ENCODE measurements at places on chromosomes 1 and 21.

DNA sequence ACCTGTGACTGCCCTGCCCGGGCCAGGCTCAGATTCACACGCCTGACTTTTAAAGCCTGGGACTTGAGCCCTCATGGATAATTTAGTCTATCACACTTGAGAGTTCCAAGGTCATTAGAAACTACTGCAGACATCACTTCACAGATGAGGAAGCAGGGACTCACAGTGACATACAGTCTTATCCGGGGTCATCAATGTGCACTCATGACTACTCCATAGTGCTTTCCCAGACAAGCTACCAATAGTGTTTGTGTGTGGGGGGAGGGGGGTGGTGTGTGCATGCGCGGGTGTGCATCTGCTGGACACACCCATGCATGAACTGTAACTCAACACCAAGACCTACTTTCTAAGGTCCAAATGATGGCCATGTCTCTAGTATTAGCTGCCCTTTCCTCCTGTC lies 16.1 kb upstream of the SLC5A9 start:
- DNase-seq = no peak

DNA sequence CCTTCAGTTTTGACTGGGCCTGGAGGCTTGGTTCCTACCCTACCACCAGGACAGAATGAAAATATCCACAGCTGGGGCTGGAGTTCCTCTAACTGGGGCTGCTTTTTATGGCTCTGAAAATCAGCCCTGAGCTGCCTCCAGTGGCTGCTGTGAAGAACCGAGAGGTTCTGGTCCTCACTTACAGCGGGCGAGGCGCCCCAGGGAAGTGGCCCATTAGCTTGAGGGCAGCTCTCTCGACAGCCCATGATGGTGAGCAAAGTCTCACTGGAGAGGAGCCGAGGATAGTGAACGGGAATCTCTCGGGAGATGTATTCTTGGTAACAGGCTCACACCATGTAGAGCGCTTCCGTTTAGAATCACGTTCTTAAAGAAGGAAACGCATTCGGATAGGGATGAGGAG lies 459.7 kb downstream of the KIF26B start:
- no peak for DNase-seq

- no peak for DNase-seq
Measured at GRCh38 chr1:64093941-64094340, 109.5 kb upstream of the UBE2U start.

GRCh38 chr1:92066321-92066720 lies 8.9 kb downstream of the SETSIP start:
- DNase-seq = no peak

GRCh38 chr1:237232501-237232900 lies 190.5 kb downstream of the RYR2 start:
- DNase-seq = no peak

DNA sequence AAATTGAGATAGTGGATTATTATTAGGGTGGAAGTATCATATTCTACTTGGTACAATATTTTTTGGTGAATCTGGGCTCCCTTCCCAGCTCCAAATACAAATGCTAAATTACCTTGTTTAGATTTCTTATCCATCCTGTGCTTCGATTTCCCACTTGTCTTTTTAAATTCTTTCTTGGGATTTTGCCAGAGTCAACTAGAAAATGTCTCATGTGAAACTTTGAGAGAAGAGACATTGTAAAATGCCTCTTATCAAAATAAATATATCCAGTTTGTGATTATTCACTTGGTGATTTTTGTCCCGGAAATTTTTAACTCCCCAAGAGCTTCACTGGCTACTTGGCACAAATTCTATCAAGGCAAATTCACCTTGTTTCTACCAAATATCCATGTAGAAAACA lies 202.0 kb downstream of the FMN2 start:
- DNase-seq = no peak

GRCh38 chr1:83741348-83741747 lies 257.6 kb downstream of the TTLL7 start:
- no peak for DNase-seq

GRCh38 chr21:33377221-33377920 lies 25.8 kb upstream of the IFNGR2 start:
- DNase-seq = no peak

DNA sequence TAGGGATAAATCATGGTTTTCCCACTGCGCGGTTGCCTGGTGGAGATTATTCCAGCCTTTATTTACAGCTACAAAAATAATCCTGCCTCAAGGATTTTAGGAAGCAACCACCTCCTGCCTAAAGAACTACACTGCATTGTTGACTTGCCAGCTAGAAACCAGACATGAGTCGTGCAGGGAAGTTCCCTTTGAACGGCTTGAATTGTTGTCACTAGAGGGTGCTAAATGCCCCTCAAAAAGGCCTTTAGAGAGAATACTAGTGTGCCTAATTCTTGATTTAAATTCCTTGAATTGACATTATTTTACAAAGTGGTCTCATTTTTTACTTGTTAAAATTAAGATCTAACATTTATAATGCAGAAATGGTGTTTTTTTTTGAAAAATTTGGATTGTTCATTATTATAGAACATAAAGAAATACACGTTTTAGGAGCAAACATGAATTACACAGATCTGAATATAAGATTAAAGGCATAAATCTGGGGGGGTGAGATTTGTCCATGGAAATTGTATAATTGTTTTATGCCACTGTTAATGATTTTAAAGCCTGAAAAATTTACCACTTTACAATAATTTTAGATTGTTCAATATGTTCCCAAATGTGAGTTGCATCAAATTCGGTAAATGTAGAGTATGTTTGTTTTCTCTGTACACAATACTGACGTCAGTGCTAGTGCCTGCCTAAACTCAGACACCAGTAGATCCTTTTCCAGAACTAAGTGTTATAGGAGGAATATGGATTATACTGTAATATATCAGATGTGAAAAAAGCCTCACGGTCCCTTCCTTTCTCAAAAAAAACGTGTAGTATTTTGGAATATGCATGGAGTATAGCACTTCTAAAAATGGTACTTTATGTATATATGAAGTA lies 7.6 kb upstream of the ERG start:
- no peak for DNase-seq

- no peak for DNase-seq
Measured at GRCh38 chr1:193558491-193559028, 372.1 kb upstream of the B3GALT2 start.

DNA sequence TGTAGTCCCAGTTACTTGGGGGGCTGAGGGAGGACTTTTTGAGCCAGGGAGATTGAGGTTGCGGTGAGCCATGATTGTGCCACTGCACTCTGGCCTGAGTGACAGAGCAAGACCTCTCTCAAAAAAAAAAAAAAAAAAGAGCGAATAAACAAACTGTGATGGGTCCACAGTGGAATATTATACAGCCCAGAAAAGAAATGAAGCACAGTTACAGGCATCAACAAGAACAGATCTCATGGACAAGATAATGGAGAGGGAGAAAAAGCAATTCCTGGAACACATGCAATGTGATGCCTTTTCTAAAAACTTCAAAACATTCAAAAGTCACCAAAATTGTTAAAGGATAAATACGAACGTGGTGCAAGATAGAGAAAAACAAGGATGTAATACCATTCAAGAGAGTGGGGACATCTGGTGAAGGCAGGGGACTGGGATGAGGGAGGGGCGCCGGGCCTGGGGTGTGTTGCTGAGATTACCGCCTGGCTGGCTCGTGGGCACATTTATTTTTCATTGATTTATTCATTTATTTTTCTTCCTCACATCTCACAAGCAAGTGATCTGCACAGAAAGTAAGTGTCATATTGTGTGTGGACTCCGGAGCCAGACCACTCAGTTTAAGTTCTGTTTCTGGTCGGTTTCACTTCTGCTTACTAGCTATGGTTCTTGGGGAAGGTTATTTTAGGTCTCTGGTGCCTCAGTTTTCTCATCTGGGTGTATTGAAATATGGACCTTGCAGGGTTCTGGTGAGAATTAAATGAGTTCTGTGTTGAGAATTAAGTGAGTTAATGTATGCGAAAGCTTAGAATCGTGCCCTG lies 30.1 kb downstream of the ABCG1 start:
- no peak for DNase-seq

DNA sequence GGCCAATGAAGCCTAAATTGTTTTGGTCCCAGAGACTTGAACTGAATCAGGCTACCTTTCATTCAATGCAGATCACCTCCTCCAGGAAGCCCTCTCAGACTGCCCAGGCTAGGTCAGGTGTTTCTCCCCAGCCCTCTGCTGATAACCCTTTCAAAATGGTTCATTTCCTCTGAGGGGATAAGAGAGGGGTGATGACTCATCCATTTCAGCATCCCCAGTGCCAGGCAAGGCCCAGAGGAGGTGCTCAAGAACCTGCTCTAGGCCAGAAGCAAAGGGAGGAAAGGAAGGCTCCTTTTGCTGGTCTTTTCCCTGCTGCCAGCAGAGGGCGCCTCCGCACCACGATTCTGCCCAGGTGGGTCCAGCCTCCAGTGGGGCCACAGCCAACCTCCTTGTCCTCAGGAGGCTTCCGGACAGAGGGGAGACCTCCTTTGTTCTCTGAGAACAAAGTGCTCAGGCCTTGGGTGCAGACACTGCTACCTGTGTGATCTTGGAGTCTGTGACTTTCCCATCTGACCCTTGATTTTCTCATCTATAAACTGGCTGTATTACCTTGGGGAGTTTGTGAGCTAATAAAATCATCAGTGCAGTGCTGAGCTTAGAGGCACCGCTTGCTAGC lies 45.3 kb upstream of the ARHGEF10L start:
- DNase-seq = peak; percentile 71

- no peak for DNase-seq
Measured at GRCh38 chr1:33045814-33046213, 9.1 kb upstream of the AK2 start.

DNA sequence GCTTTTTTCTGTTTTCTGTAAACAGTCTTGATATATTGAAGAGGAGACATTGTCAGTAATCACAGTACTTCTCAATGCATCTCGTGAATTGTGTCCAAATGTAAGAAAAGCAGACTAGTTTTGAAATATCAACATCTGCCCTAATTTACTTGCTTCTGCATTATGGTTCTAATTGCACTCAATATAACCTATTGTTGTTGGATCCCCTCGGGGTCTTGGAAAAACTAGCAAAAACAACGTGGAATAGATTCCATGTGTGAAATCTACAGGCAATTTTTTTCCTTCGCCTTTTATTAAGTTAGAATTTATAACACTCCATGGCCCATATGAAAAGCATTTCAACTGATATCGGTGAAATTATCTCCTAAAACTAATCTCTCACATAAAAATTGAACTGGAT lies 236.5 kb downstream of the TTLL7 start:
- no peak for DNase-seq

- DNase-seq = no peak
Measured at GRCh38 chr1:215875236-215875635, 308.1 kb downstream of the KCTD3 start.

- DNase-seq = no peak
Measured at GRCh38 chr1:41232305-41232704, 9.8 kb downstream of the SCMH1 start.

GRCh38 chr21:44408226-44408625 lies 47.1 kb upstream of the LRRC3 start:
- no peak for DNase-seq

Data from stimulated activated CD4-positive, alpha-beta T cell treated with anti-CD3 and anti-CD28 coated beads, Interleukin-4, amount 100 ng/mL, for 48 hours (primary cell).